ENCODE measurements at places on chromosomes 6 and 20. TPM values are rescaled to one million over a fixed set of nuclear protein-coding genes. Genes with fewer than 3 reads are reported as not detected.

The GPR63 gene
- 1.1 TPM for total RNA-seq

The RRAGD gene
- total RNA-seq: 5.9 TPM

The ABHD16B gene
- total RNA-seq: not detected

DNA sequence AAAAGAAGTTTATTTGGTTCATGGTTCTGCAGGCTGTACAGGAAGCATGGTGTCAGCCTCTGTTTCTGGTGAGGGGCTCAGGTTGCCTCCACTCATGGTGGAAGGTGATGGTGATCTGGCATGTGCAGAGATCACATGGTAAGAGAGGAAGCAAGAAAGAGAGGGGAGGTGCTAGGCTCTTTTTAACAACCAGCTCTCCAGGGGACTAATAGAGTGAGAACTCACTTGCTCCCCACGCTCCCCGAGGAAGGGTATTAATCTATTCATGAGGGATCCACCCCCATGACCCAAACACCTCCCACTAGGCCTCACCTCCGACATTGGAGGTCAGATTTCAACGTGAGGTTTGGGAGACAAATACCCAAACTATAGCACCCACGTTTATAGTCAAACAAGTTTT, 4.0 kb upstream of the GJB7 start:
- DNase-seq: no peak

GRCh38 chr6:77619114-77619513, 33.7 kb upstream of the MEI4 start:
- no peak for DNase-seq
